ENCODE measurements at places on chromosomes 1 and 21.

- H3K4me3 ChIP-seq = peak overlapping the region; percentile 58
- H3K4me1 ChIP-seq = peaks cover 2% of the 10 kb centered on the region
- no peaks in the 10 kb centered on the region for H3K36me3 ChIP-seq
Measured at GRCh38 chr1:242525360-242525722, 844 bp upstream of the PLD5 start.

GRCh38 chr1:119139403-119139802 is 1.1 kb downstream of the WARS2 start:
- no peaks in the 10 kb centered on the region for H3K27me3 ChIP-seq
- H3K4me1 ChIP-seq = peaks cover 3% of the 10 kb centered on the region
- H3K36me3 ChIP-seq = no peaks in the 10 kb centered on the region
- no peak overlapping the region for H3K27ac ChIP-seq
- DNase-seq = no peak
- peak overlapping the region; percentile 86 for H3K4me3 ChIP-seq

GRCh38 chr21:43376478-43376882 is 50.5 kb downstream of the SIK1 start:
- peaks cover under 1% of the 10 kb centered on the region for H3K4me1 ChIP-seq
- DNase-seq = no peak
- H3K27me3 ChIP-seq = no peaks in the 10 kb centered on the region
- no peak overlapping the region for H3K27ac ChIP-seq

GRCh38 chr1:205452364-205452763 is 3.5 kb downstream of the BLACAT1 start:
- H3K4me3 ChIP-seq = no peak overlapping the region
- H3K27ac ChIP-seq = no peak overlapping the region
- no peaks in the 10 kb centered on the region for H3K27me3 ChIP-seq
- peaks cover 49% of the 10 kb centered on the region for H3K4me1 ChIP-seq
- H3K36me3 ChIP-seq = peaks cover 7% of the 10 kb centered on the region

DNA sequence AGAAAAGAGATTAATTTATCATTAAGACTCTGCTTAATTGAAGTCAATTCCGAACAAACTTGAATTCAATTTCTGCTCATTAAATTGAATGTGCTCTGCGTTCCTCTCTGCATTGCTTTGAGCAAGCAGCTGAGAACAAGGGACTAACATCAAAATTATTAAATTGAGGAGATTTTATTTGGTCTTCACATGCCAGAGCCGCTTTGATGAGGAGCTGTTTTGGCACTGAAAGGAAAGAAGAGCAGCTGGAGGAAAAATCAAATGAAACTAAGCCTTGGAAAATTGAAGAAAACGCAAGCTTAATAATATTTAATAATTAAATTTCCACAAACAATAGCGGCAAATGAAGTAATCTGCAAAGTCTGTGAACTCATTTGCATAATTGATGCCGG is 222.0 kb upstream of the PKN2 start:
- H3K36me3 ChIP-seq = no peaks in the 10 kb centered on the region
- DNase-seq = no peak
- H3K27me3 ChIP-seq = no peaks in the 10 kb centered on the region
- H3K4me3 ChIP-seq = peak overlapping the region; percentile 42
- H3K4me1 ChIP-seq = peaks cover 2% of the 10 kb centered on the region
- H3K27ac ChIP-seq = no peak overlapping the region

DNA sequence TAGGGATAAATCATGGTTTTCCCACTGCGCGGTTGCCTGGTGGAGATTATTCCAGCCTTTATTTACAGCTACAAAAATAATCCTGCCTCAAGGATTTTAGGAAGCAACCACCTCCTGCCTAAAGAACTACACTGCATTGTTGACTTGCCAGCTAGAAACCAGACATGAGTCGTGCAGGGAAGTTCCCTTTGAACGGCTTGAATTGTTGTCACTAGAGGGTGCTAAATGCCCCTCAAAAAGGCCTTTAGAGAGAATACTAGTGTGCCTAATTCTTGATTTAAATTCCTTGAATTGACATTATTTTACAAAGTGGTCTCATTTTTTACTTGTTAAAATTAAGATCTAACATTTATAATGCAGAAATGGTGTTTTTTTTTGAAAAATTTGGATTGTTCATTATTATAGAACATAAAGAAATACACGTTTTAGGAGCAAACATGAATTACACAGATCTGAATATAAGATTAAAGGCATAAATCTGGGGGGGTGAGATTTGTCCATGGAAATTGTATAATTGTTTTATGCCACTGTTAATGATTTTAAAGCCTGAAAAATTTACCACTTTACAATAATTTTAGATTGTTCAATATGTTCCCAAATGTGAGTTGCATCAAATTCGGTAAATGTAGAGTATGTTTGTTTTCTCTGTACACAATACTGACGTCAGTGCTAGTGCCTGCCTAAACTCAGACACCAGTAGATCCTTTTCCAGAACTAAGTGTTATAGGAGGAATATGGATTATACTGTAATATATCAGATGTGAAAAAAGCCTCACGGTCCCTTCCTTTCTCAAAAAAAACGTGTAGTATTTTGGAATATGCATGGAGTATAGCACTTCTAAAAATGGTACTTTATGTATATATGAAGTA is 7.6 kb upstream of the ERG start:
- peak; percentile 33 for DNase-seq
- no peak overlapping the region for H3K27ac ChIP-seq

DNA sequence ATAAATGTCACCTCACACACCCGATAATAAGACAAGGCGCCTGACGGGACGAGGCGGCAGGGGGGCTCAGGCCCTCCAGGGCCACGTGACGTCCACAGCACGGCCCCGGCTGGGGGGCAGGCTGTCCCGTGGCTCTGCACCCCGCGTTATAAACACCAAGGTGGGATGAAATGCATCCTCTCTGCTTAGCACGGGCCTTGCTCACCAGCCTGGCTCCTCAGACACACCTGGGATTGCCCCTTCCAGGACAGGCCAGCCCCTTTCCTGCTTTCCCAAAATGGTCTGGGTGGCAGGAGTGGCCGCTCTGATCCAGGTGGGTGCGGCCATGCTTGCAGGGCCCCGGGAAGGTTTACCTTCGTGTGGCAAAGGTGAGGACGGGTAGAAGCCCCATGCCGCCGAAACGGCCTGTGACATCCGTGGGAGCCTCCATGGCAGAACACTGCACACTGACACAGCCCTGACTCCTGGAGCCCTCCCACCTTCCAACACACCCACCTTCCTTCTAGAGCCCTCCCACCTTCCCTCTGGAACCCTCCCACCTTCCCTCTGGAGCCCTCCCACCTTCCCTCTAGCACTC is 35.9 kb downstream of the SLC19A1 start:
- H3K27me3 ChIP-seq = no peaks in the 10 kb centered on the region
- DNase-seq = no peak
- H3K27ac ChIP-seq = no peak overlapping the region
- H3K36me3 ChIP-seq = no peaks in the 10 kb centered on the region
- no peak overlapping the region for H3K4me3 ChIP-seq

GRCh38 chr21:33861125-33861524 is 54.5 kb downstream of the ATP5PO start:
- H3K4me3 ChIP-seq = no peak overlapping the region
- H3K4me1 ChIP-seq = peaks cover 10% of the 10 kb centered on the region
- H3K27ac ChIP-seq = no peak overlapping the region
- no peaks in the 10 kb centered on the region for H3K27me3 ChIP-seq
- DNase-seq = no peak

DNA sequence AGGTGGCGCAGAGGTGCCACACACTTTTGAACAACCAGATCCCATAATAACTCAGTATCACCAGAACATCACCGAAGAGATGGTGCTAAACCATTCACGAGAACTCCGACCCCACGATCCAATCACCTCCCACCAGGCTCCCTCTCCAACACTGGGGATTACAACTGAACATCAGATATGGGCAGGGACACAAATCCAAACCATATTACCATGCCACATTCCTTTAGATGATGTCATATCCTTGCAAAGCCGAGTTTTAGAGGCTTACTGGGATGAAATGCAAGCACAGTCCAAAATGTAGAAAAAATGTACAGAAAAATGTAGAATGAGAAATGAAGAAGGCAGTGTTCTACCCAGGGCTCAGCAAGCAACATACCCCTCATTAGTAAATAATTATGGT is 64.7 kb downstream of the SGIP1 start:
- no peaks in the 10 kb centered on the region for H3K4me1 ChIP-seq
- H3K36me3 ChIP-seq = no peaks in the 10 kb centered on the region
- no peak overlapping the region for H3K4me3 ChIP-seq
- H3K27ac ChIP-seq = no peak overlapping the region
- no peaks in the 10 kb centered on the region for H3K27me3 ChIP-seq

DNA sequence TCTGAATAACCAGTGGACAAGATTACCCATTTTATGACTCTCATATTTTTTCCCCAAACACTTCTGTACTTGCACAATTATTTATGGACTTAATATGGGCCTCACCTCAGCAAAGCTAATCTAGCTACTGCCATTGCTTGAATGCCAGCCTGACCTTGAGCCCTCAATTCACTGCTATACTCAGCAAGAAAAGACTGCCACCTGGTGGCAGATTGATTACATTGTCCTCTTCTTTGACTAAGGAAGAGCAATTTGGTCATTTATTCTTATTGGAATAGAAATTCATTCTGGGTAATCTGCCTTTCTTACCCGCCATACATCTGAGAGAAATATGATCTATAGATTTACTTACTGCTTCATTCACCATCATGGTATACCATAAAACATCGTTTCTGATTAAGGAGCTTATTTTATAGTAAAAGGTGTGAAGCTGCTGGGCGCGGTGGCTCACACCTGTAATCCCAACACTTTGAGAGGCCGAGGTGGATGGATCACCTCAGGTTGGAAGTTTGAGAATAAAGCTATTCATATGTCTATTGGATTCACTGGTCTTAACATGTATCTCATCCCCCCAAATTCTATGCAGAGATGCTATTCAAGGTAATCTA is 32.9 kb upstream of the DIPK1A start:
- no peaks in the 10 kb centered on the region for H3K27me3 ChIP-seq
- H3K36me3 ChIP-seq = no peaks in the 10 kb centered on the region
- no peaks in the 10 kb centered on the region for H3K4me1 ChIP-seq

- H3K36me3 ChIP-seq = peaks cover 35% of the 10 kb centered on the region
- DNase-seq = no peak
- H3K4me3 ChIP-seq = no peak overlapping the region
- H3K27me3 ChIP-seq = no peaks in the 10 kb centered on the region
- H3K4me1 ChIP-seq = no peaks in the 10 kb centered on the region
Measured at GRCh38 chr1:53957194-53957818, 11.2 kb downstream of the LRRC42 start.

- H3K4me3 ChIP-seq = no peak overlapping the region
- no peaks in the 10 kb centered on the region for H3K4me1 ChIP-seq
- no peak overlapping the region for H3K27ac ChIP-seq
- no peaks in the 10 kb centered on the region for H3K27me3 ChIP-seq
- H3K36me3 ChIP-seq = no peaks in the 10 kb centered on the region
Measured at GRCh38 chr1:183168308-183168707, 17.8 kb upstream of the LAMC2 start.

DNA sequence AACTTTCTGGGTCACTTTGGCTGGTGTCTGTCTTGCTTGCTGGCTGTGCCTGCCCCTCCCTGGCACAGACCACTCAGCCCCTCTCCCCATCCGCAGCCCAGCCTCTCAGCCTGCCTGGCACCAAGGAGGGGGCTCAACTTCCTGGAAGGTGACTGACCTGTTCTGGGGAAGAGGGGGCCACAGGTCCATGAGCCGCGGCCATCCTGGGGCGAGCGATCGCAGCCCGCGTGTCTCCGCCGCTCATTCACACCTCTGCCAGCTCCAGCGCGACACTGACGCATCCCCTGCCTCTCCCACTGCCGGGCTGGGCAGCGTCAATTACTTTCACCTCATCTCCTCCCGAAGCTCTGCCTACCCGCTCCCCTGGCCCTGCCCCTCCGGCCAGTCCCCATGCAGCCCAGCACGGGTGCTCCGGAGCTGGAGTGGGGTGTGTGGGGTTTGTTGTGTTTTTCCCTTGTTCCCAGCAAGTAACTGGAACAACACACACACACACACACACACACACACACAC is 14.3 kb downstream of the SLC6A9 start:
- H3K27me3 ChIP-seq = no peaks in the 10 kb centered on the region
- no peak overlapping the region for H3K27ac ChIP-seq
- no peaks in the 10 kb centered on the region for H3K36me3 ChIP-seq
- peaks cover 5% of the 10 kb centered on the region for H3K4me1 ChIP-seq

DNA sequence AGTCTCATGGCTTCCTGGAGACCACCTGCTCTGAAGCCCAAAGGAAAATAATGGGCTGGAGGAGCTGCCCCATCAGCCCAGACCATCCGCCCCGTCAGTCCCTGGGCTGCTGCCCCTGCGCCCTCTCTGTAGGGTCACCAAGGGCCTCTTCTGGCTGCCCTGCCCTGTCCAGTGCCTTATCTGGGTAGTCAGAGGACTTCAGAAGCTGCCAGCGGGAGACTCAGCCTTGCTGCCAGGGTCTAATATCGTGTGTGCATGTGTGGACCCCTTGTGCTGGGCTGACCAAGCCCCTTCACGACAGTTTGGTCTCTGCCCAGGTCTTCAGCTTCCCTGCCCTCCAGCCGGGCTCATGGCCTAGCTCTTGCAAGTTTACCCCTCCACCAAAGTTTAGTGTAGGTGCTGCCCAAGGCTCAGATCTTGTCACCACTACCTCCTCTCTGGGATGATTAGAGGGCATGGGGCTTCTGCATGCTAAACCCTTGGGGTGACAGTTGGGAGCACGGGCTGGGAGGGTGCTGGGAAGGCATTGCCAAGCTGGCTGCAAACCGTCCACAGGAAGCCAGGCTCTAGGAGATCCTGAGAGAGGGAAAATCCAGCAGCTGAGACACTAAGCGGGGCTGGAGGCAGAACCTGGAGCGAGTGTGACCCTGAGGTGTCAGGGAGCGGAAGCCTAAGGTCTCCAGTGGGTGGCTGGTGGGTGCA is 20.6 kb downstream of the NENF start:
- no peak overlapping the region for H3K27ac ChIP-seq
- no peak for DNase-seq
- no peak overlapping the region for H3K4me3 ChIP-seq
- 0 out of 2 replicates have a peak, but pooled peaks cover 4% of the 10 kb centered on the region for H3K4me1 ChIP-seq

- no peaks in the 10 kb centered on the region for H3K27me3 ChIP-seq
- H3K4me3 ChIP-seq = no peak overlapping the region
- H3K4me1 ChIP-seq = peaks cover 5% of the 10 kb centered on the region
Measured at GRCh38 chr1:205704903-205705302, 24.6 kb upstream of the SLC45A3 start.

GRCh38 chr1:9871707-9872425 is 38.2 kb downstream of the CTNNBIP1 start:
- DNase-seq = no peak
- H3K4me3 ChIP-seq = no peak overlapping the region
- no peaks in the 10 kb centered on the region for H3K4me1 ChIP-seq
- no peaks in the 10 kb centered on the region for H3K27me3 ChIP-seq
- no peaks in the 10 kb centered on the region for H3K36me3 ChIP-seq
- H3K27ac ChIP-seq = no peak overlapping the region

GRCh38 chr1:20178634-20179370 is 7.1 kb upstream of the UBXN10 start:
- H3K36me3 ChIP-seq = no peaks in the 10 kb centered on the region
- no peaks in the 10 kb centered on the region for H3K27me3 ChIP-seq
- no peak overlapping the region for H3K4me3 ChIP-seq
- H3K4me1 ChIP-seq = no peaks in the 10 kb centered on the region
- no peak overlapping the region for H3K27ac ChIP-seq
- DNase-seq = no peak

DNA sequence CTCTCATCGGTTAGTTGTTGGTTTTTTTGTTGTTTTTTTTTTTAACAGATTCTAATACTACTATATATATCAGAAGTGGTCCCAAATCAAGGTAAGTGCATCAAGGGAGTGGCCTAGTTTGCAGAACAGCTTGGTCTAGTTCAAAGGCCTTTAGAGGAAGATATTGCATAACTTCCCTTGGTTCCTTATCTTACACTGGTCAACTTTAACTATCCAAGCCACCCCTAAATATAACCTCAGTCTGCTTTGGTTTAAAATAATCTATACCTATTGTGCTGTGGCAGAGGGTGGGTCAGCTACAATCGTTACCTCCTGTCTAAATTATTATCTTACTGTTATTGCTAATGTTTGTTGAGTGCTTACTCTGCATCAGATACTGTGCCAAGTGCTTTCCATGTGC is 6.9 kb downstream of the S100A12 start:
- no peaks in the 10 kb centered on the region for H3K27me3 ChIP-seq
- H3K4me3 ChIP-seq = no peak overlapping the region
- H3K27ac ChIP-seq = no peak overlapping the region

Data from H1 (cell line).